NCI-H1105 treated with DMSO at 0.1 percent for 48 hours (cell line): ENCODE measurements at places on chromosomes 2 and 18.

- peak; percentile 20 for DNase-seq
Observed at GRCh38 chr2:26540961-26541360, 63.0 kb upstream of the OTOF start.

- DNase-seq, result no peak
Observed at GRCh38 chr2:166163775-166164174, 36.0 kb upstream of the SCN1A start.

- peak; percentile 15 for DNase-seq
Observed at GRCh38 chr18:24942144-24942543, 409.8 kb downstream of the ZNF521 start.

GRCh38 chr2:21422050-21422449, 298.3 kb downstream of the TDRD15 start:
- peak; percentile 2 for DNase-seq

DNA sequence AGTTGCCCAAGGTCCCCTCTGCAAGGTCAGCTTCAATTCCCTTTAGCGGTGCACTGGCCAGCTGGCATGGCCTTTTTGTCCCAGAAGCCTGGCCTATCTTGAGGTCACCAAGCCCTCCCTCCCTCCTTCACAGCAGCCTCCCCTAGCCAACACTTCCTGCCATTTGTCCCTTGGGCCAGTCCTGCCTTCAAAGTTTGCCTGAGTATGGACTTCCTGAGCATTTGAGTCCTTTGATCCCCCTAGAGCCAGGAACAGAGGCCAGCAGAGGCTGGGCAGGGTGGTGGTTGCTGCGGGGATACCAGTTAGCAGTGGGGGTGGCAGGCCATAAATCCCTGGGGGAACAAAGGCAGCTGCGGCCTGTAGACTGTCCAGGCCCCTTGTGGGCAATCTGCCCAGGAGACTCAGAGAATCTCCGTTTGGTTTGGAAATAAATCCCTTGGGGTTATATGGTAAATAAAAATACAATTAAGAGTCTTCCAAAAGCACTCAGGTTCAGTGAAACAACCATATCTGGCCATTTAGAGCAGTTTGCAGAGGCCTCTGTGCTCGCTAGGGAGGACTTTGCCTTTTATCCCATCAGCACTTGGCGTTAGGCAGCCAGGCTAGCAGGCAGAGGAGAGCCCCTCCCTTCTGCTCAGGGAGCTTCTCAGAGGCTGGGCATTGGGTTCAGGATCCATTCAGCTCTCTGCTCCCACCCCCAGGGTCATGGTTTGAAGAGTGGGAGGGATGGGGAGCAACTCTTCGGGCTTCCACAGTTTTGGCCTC, 3.1 kb upstream of the HES6 start:
- peak; percentile 76 for DNase-seq

DNA sequence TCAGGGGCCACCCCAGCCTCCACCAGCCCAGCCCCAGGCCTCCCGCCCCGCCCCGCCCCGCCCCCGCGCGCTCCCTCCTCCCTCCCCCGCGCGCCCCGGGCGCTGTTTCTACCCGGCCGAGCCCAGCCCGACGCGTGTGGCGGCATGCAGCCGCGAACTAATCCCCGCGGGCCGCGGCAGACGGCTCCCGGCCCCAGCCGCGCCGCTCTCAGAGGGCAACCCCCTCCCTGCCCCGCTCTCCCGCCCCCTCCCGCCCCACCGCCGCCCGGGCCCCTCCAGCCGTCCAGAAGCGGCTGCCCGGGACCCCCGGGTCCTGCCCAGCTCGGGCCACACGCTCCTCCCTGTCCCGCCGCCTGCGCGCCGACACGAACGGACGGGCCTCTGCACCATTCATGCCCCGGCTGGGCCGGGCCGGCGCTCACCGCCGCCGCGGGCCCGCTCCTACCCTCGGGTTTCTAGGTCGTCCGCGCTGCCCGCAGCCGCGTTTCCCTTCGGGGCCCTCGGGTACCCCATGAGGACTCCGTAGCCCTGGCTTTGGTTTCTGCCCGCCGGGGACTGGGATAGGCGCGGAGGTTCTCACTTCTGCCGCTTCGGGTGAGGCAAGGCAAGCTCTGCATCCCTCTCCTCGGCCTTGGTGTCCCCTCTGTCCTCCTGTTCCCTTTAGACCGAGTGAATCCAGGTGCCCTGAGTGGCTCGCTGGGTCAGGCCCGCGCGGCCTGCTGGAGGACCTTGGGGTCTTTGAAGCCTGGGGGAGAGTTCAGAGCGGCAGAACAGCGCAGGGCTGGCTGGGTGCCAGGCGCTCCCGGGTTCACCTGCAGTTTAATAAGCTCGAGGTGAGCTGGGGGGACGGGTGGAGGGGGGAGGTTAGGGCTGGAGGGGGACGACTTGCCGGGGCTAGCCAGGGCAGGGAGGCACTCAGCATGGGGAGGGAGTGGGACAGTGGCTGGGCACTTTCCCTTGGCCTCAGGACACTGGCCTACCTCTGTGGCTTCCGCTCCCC, 3.1 kb downstream of the WNT10A start:
- peak; percentile 53 for DNase-seq

DNA sequence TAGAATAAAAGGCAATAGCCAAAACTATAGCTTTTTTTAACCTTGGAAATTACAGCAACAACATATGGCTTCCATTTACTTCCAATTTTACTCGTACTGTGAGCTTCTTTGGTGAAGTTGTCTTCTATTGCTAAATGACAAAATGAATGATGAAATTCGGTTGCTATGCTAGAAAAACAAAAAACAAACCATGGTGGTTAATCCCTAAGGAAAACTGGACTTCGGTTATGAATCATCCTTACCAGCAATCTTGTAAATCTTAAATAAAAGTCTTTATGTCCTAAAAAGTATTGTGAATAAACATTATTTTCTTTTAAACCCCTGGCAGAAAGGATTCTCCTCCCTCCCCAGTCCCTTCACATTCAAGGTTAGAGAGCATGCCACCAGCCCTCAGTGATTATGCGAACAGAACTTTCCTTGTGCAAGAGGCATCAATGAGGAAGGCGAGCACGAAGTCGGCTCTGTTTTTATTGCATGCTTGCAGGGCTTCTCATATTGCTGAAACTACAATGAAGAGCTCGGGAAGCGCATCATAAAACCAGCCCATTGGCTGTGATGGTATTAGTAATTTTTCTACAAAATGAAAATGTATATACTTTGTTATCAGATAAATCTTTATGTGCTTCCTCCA, 62.9 kb downstream of the ZNF521 start:
- DNase-seq, result no peak

DNA sequence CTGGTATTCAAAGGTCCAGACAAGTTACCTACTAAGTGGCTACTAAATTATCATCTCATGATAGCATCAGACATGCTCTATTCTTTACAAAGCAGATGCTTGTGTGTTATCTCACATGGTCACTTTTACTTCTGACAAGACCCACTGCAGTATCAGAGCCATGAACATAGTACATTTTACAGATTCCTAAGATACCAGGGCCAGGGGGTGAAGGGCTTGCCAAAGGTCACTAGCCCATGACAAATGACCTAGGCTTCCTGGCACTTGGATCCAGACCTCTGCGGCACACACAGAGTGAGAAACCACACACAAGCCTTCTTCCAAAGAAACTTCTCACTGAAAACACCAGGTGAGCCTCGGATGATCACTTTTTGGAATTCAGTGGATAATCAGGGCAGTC, 446.8 kb downstream of the EIPR1 start:
- no peak for DNase-seq
